ENCODE measurements at places on chromosomes 2 and 18. TPM values are rescaled to one million over a fixed set of nuclear protein-coding genes. Genes with fewer than 3 reads are reported as not detected.

Gene B4GALT6
- total RNA-seq: 16.9 TPM

DNA sequence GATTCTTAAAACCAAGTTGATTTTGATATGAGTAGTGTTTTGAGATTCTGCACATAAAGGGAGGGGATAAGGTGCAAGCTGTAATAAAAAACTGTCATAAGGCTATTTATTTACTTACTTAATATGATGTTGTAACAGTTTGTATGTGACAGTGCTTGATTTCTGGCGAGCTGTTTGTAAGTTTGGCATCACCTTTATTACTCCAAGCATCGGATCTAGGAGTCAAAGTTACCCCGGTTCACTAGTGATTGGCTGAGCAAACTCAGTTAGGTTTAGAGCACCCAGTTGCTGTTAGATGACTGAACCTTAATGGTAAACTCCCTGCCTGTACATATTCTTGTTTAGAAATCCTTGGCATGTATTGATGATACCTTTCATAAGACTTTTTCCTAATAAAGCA lies 16.1 kb downstream of the ZCCHC2 start:
- DNase-seq: no peak

- no peak for DNase-seq
Observed at GRCh38 chr2:179543361-179543901, 278.8 kb upstream of the SESTD1 start.

Gene C2orf78
- total RNA-seq: not detected

- DNase-seq: no peak
Observed at GRCh38 chr2:110979471-110980338, 141.0 kb upstream of the BCL2L11 start.

GRCh38 chr18:26763446-26764110 lies 101.9 kb downstream of the AQP4 start:
- no peak for DNase-seq

Gene DSG4
- not detected for total RNA-seq

DNA sequence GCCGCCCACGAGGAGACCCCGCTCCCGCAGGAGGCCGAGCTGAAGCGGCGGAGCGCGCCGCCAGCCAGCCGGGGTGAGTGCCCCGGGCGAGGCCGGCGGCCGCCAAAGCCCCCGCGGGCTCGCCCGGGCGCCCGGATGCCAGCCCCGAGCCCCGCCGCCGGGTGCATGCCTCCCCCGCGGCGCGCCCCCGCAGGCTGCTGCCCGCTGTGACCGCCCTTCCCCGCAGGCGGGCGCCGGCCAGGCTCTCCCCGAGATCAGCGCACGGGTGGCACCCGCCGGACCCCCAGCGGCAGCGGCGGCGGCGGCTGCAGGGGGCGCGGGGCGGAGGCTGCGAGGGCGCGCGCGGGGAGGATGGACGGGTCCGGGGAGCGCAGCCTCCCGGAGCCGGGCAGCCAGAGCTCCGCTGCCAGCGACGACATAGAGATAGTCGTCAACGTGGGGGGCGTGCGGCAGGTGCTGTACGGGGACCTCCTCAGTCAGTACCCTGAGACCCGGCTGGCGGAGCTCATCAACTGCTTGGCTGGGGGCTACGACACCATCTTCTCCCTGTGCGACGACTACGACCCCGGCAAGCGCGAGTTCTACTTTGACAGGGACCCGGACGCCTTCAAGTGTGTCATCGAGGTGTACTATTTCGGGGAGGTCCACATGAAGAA lies 470 bp downstream of the KCNF1 start:
- DNase-seq: no peak

All from mucosa of gallbladder (tissue), 1 donor.